ENCODE measurements at places on chromosomes 7 and 10. TPM values are rescaled to one million over a fixed set of nuclear protein-coding genes. Genes with fewer than 3 reads are reported as not detected.

GRCh38 chr7:16764942-16765341 lies 11.4 kb downstream of the TSPAN13 start:
- no peak for DNase-seq

GRCh38 chr10:124911124-124912067 lies 30.5 kb upstream of the ZRANB1 start:
- no peak for DNase-seq

- DNase-seq = no peak
These were observed 64.0 kb downstream of the DMBT1 start for GRCh38 chr10:122624546-122624945.

- DNase-seq = no peak
These were observed 162.5 kb upstream of the MALRD1 start for GRCh38 chr10:18886102-18886501.

GRCh38 chr7:101688183-101688831 lies 59.2 kb upstream of the MYL10 start:
- DNase-seq = peak; percentile 84

GRCh38 chr7:110470420-110470819 lies 620.5 kb upstream of the LRRN3 start:
- DNase-seq = no peak

DNA sequence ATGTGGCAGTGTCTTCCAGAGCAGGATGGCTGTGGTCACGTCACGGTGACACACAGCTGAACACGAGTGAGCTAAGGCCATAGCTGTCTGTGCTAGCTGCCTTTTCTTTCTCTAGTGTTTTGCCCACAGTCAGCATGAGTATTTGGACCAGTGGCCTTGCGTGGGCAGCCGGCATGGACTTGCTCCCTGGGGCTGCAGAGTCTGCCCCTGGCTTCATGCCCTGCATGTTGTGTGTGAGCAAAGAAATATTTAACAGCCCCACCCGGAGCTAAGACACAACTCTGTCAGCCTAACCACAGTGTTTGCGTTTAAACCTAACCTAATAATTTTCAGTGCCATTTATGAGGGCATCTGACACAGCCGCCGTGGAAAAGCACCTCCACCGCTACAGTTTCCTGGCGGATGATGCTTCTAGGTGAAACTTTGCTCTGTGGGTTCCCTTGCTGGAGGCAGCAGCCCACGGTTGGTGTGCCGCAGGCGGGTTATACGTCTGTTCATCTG lies 14.6 kb downstream of the CHST12 start:
- DNase-seq = peak; percentile 31

- peak; percentile 32 for DNase-seq
These were observed 198.9 kb downstream of the REEP3 start for GRCh38 chr10:63720072-63720537.

- no peak for DNase-seq
These were observed 7.5 kb downstream of the ASB4 start for GRCh38 chr7:95493247-95493646.

DNA sequence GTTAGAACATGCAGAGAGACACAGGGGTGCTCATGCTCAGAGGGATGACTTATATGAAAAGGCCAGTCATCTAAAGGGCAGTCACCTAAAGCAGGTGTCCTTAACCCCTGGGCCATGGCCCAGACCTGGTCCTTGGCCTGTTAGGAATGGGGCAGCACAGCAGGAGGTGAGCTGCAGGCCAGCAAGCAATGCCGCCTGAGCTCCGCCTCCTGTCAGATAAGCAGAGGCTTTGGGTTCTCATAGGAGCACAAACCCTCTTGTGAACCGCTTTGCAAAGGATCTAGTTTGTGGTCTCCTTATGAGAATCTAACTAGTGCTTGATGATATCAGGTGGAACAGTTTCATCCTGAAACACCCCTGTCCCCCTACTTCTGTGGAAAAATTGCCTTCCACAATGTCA lies 14.5 kb downstream of the ANKRD7 start:
- DNase-seq = no peak

DNA sequence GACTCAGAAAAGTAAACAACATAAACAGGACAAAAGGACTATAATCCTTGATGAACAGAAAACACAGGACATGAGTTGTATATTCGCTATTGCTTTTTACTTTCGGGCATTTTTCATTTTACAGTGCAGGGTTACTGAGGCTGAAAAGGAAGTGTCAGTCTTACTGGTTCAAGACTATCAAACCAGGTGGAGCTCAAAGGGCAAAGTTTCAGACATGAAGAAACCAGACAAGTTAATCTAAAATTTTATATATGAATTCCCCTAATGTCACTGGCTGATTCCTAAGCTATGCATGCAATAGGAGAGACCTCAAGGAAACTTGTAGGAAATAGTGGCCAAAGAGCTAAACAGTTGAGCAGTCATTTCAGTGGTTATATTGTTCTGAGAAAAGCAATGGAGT lies 11.4 kb downstream of the TCAF1 start:
- DNase-seq = no peak

DNA sequence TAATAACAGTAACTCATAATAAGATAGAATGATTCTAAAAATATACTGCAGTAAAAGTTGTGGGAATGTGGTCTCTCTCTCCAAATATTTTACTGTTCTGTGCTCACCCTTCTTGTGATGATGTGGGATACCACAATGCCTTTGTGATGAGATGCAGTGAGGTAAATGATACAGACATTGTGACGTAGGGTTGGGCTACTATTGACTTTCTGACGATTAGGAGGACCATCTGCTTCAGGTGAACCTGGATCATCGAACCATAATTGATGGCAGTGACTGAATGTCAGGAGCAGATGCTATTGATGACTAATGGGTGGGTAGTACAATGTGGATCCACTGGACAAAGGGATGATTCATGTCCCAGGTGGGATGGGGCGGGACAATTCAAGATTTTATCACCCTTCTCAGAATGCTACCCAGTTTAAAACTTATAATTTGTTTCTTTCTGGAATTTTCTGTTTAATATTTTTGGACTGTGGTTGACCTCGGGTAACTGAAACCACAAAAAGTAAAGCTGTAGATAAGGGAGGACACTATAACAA lies 73.9 kb upstream of the ARMC3 start:
- no peak for DNase-seq

- no peak for DNase-seq
These were observed 73.9 kb upstream of the CXCL12 start for GRCh38 chr10:44458671-44459413.

DNA sequence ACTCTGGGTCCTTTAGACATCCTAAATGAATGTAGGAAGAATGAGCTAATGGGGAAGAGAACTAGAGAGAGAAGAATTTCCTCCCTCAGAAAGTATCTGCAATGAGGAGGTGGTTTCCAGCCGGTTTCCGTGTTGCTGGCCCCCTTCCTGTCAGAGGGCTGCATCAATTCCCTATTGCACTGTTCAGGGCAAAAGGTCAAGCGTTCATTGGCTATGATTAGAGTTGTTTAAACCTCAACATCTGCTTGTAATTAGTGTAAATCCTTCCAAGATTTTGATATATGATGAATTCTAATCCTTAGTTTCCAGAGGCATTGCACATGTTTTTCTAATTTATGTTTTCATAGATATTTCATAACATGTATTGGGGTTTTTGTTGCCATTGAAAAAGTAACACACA lies 107.3 kb upstream of the SGCE start:
- no peak for DNase-seq

- no peak for DNase-seq
These were observed 497.4 kb downstream of the RPS24 start for GRCh38 chr10:78531088-78531487.

GRCh38 chr10:26243351-26243720 lies 26.8 kb downstream of the GAD2 start:
- no peak for DNase-seq

The ARL3 gene
- total RNA-seq = 0.99 TPM

The PLAC9 gene
- total RNA-seq = not detected

The ZNF727 gene
- 0.58 TPM for total RNA-seq

The NKX1-2 gene
- not detected for total RNA-seq

The CALML3 gene
- not detected for total RNA-seq

The SLC13A1 gene
- not detected for total RNA-seq

Measured in CD4-positive, alpha-beta T cell (primary cell).